ENCODE measurements at places on chromosomes 1 and 21.
A peak's percentile ranks its signal among the peaks of the same experiment; 100 is the strongest.

DNA sequence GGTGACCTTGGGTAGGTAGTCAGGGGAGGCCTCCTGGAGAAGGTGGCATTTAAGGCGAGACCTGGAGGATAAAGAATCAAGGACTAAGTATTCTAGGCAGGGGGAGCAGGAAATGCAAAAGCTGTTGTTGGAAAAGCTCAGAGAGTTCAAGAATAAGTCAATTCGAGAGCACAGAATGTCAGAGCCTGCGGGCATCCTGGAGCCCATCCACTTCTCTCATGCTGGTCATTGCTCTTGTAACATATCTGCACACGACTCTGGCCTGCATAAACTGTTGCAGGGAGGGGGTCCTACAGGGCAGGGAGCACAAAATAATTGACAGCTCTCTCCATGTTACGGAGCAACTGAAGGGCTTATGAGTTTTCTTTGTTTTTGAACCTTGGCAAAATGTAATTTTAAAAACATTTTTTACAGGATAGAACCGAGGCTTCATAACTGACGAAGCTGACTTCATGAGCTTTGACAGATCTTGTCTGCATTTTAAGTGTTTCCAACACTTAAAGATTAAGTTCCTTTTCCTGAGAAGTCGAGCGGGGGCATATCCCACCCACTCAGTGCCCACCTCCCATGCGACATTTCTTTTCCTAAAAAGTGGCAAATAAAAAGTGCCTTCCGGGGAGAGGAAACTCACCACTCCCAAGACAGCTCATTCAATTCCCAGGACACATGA, 4.2 kb downstream of the PLA2G5 start:
- DNase-seq = no peak

DNA sequence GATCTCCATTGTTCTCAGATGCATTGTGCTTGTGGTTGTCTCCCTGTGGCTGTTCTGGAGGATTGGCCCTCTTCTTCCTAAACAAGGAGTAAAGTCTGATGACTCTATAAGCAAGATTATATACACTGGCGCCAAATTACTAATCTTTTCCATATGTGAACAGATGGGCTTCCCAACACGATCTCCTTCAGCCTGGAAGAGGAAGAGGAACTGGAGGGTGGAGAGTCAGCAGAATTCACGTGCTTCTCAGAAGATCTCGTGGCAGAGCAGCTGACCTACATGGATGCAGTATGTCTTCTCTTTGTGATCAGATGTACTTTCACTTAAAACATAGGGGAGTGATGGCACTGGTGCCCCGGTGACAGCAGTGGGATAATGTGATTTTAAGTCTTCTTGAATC, 78.7 kb downstream of the RGL1 start:
- peak; percentile 48 for DNase-seq

DNA sequence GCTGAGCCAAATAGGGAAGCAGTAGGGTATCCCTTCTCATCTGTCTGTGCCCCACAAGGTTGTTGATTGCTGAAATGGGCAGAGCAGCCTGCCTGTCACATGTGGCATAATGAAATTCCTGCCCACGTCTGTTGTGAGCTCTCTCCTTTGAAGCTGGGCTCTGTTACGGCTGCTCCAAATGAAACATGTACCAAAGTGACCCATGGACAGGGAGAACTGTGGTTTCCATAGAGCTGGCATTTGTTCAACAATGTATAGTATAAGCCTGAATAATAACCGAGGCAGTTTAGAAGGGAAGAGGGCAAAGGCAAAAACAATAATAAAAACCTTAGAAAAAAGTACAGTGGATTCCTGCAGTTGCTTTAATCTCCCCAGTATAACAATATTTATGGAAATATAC, 149.7 kb downstream of the LYPLAL1 start:
- no peak for DNase-seq

DNA sequence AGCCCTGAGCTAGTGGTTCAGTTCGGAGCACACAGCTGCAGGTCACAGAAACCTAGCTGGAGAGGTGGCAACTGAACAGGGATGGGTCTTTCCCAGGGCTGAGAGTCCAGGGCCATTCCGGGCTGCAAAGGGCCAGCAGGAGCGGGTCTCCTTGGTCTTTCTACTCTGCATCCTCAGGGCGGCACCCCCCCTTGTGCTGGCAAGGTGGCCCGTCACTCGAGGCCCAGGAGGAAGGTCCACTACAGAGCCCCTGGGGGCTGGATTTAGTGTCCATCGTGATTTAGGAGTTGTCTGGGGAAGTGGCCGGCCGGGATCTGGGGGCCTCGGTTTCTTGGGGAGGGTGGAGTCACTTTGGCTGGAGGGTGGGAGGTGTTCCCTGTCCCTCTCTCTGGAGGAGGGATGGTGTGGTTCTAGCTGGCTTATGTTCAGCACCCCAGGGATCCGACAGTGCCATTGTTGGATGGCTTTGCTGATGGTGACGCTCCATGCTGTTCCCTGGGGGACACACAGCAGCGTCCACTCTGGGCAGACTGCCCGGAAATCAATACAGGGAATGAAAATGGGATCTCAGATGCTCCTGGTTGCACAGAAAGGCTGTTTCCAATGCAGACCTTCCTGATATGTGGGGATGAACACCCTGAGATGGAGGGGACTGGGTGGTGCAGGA, 64.4 kb downstream of the UMODL1 start:
- no peak for DNase-seq

- no peak for DNase-seq
Measured at GRCh38 chr1:63255153-63255552, 67.2 kb upstream of the FOXD3 start.

DNA sequence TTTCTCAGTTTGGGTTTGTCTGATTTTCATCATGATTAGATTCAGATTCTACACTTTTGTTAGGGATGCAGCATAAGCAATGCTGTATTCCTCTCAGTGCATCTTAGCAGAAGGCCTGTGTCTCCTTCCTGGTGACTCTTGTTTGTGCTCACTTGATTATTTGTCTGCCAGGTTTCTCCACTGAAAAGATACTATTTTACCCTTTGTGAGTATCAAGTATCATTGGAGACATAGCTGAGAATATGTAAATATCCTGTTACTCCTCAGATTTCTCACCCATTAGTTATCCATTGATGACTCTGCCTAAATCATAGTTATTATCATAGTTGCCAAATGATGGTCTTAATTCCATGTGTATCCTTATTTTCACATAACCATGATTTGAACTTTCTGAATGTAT, 148.5 kb downstream of the POU2F1 start:
- DNase-seq = no peak

GRCh38 chr1:226820941-226821718, 49.3 kb upstream of the PSEN2 start:
- peak; percentile 91 for DNase-seq

DNA sequence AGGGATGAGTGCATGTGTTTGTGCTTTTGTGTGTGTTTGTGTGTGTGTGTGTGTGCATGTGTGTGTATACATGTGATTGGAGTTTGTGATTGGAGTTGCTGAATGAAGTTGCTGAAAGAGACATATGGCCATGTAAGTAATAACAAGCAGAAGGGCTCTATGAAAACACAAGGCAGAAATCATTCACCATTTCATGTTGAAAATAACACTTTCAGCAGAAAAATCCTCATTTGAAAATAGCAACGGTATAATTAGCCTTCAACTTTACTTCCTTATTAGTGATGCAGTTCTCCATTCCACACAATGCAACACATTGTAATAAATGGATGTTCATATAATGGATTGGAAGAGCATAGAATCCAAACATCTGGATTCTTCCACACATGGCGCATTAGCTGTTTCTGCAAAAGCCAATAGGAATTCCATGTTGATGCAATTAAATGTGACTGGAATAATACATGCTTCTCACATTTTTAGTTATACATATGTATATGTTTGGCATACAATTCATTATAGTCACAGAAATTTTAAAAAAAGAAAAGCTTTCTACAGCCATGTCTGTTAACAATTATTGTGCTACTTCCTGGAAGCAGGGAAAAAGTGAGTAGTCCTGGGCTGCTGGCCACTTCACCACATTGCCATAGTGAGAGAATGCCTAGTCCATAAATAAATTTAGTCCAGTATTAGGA, 538.0 kb downstream of the LTN1 start:
- no peak for DNase-seq

DNA sequence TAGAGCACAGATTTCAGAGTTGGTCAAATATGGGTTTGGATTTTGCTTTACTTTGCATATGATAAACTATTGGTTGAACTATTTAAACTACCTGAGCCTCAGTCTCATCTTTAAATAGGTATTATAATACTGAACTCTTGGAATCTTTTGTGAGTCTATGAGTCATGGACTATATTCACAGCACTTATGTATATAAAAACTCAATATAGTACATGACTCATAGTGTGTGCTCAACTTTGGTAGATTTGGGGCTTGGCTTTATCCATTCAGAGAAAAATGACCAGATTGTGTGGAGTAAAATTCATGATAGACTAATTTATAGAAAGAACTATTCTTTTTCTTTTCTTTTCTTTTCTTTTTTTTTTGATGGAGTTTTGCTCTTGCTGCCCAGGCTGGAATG, 28.7 kb downstream of the FCRL3 start:
- DNase-seq = no peak

- no peak for DNase-seq
Measured at GRCh38 chr1:28965271-28965870, 51.0 kb downstream of the EPB41 start.

DNA sequence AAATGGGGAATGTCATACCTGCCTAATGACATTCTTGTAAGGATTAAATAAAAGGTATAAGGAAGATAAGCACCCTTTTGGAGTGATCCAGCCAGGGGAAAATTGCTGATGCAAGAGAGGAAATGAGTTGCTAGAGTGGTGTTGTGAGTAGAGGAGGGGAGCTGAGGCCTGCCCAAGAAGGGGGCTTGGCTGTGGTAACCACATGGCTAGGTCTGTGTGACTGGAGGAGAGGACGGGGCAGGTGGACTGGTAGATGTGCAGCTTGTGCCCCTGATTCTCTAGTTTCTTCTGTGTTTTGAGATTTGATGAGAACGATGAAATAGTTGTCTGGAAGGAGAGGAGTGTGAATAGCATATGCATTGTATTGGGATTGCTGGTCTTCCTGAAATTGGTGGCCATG, 6.6 kb downstream of the TXLNA start:
- no peak for DNase-seq

DNA sequence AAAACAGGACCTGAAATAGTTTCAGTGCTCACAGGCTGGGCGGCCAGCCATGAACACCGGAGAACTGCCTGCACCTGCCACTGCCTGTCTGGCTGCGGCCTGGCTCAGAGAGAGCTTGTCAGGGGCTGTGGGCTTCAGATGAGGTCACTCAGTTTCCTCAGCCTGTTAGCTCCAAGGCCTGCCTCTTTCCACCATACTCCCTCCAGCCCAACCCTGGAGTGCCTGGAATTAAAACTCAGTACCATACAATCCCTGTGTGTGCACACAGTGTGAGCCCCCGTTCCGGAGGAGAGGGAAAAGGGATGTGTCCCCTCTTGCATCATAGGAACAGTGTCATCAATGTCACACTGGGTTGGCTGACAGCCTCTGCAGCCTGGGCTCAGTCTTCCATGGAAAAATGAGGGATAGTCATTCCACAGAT, 16.2 kb downstream of the CACNA1S start:
- no peak for DNase-seq

GRCh38 chr1:94716965-94717364, 103.2 kb upstream of the SLC44A3 start:
- DNase-seq = no peak

DNA sequence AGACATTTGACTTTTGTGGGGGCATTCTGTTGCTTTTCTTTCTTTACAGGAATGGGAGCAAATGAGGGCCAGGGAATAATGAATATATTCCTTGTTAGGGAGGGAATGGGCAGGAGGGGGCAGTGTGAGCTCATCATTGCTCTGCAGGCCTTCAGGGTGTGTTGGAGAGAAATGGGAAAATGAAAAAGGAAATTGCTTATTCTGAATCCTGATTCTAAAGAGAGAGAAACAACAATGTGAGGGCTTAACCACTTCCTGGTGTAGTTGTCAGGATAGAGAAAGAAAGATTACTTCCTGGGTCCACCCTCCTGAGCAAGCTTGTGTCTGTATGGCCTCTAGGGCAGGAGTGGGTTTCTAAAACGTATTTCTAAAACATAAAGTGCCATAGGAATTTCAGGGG, 28.3 kb downstream of the VANGL2 start:
- peak; percentile 52 for DNase-seq

DNA sequence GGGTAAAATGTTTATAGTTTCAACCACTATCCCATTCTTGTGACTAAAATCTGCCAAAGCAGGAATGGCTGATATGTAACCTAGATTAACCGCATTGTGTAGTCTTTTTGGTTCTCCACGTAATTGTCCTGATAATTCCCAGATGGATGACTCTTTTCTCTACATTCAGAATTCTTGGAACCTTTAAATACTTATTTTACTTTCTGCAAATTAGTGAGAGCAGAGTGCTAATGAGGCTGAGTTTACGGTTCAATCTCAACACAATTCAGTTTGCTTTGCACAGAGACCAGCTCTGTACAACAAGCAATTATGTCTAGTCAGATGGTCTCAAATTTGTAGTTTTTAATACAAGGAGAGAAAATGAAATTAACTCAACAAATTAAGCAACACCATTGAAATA, 9.1 kb downstream of the CRB1 start:
- no peak for DNase-seq

DNA sequence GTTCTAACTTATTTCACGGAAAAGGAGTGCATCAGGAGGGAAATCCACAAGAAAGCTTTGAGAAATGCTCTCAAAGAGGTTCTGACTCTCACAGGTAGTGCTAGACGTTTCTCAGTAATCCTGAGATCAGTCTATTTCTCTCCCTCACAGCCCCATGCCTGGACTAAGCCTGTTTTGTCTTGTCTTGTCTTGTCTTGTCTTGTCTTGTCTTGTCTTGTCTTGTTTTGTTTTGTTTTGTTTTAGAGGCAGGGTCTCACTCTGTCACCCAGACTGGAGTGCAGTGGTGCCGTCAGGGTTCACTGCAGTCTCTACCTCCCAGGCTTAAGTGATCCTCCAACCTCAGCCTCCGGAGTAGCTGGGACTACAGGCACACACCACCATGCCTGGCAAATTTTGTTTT, 133.3 kb upstream of the SGIP1 start:
- no peak for DNase-seq

- no peak for DNase-seq
Measured at GRCh38 chr1:191575746-191576145, 582.5 kb upstream of the RGS18 start.

DNA sequence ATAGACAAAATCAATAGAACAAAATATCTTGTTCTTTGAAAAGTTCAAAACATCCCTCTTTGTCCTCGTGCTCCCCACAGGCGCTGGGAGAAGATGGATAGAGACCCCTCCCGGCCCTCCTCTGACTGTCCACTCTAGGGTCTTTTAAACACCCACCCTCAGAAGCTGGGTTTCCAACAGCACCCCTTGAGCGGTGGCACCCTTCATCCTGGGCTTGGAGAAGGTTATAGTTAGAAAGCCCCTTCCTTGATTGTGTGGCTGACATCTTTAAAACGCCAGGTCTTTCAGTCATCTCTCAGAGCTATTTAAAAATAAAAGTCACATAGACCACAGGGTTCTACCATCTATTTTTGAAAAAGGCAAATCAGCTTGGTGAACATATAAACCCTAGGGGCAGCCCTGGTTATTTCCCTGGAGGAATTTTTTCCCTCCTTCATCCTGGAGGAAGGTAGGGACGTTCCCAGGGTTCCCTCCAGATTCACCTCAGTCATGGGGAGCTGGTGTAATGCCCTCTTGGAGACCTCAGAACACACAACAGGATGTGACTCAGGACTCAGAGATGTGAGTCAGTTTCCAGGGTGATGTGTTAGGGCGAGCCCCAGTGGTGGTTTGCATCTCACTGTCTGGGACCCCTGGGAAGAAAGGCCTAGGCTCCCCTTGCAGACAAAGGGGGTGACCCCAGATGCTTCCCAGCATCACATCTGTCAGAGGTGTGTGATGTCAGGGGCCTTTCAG, 138.5 kb downstream of the CLIC6 start:
- DNase-seq = no peak

GRCh38 chr1:36531833-36532232, 49.1 kb upstream of the CSF3R start:
- DNase-seq = no peak

GRCh38 chr1:42154685-42155084, 1.5 kb downstream of the GUCA2B start:
- no peak for DNase-seq

Data from tibial nerve (tissue), 4 donors.